Activated T-helper 1 cell treated with anti-CD3 and anti-CD28 coated beads, Interleukin-12 subunit alpha, Interleukin-12 subunit beta, Interleukin-2, Interleukin-4 antibody, amounts not matched to agents 30 ng/mL and 10 ng/mL and 1 ng/mL, durations not matched to agents 14 hours and 24 hours and 36 hours (primary cell): ENCODE measurements at places on chromosomes 16 and 17.
A peak's percentile ranks its signal among the peaks of the same experiment; 100 is the strongest.

GRCh38 chr17:76598004-76598439 is 12.4 kb upstream of the ST6GALNAC2 start:
- no peak for DNase-seq
- H3K27ac ChIP-seq: no peak overlapping the region
- peaks cover 3% of the 10 kb centered on the region for H3K36me3 ChIP-seq
- peaks cover 17% of the 10 kb centered on the region for H3K4me1 ChIP-seq
- H3K27me3 ChIP-seq: peaks cover 21% of the 10 kb centered on the region
- no peak overlapping the region for H3K4me3 ChIP-seq

GRCh38 chr17:28384281-28385036 is 13.0 kb downstream of the SARM1 start:
- peak overlapping the region; percentile 84 for H3K4me3 ChIP-seq
- peaks cover 1% of the 10 kb centered on the region for H3K27me3 ChIP-seq
- H3K4me1 ChIP-seq: peaks cover 40% of the 10 kb centered on the region
- peak; percentile 61 for DNase-seq
- peak overlapping the region; percentile 89 for H3K27ac ChIP-seq
- peaks cover 11% of the 10 kb centered on the region for H3K36me3 ChIP-seq

GRCh38 chr17:37844158-37844976 is 79.8 kb upstream of the TBC1D3K start:
- H3K27me3 ChIP-seq: peaks cover 9% of the 10 kb centered on the region
- H3K36me3 ChIP-seq: peaks cover 3% of the 10 kb centered on the region
- peaks cover 49% of the 10 kb centered on the region for H3K4me1 ChIP-seq
- no peak overlapping the region for H3K4me3 ChIP-seq
- no peak overlapping the region for H3K27ac ChIP-seq

GRCh38 chr16:6966925-6967324 is 365.7 kb upstream of the RBFOX1 start:
- DNase-seq: no peak
- no peaks in the 10 kb centered on the region for H3K36me3 ChIP-seq
- no peaks in the 10 kb centered on the region for H3K27me3 ChIP-seq

GRCh38 chr16:85238233-85238647 is 126.0 kb upstream of the CIBAR2 start:
- H3K4me3 ChIP-seq: no peak overlapping the region
- peaks cover 19% of the 10 kb centered on the region for H3K27me3 ChIP-seq
- no peak for DNase-seq
- no peaks in the 10 kb centered on the region for H3K4me1 ChIP-seq
- H3K27ac ChIP-seq: no peak overlapping the region

DNA sequence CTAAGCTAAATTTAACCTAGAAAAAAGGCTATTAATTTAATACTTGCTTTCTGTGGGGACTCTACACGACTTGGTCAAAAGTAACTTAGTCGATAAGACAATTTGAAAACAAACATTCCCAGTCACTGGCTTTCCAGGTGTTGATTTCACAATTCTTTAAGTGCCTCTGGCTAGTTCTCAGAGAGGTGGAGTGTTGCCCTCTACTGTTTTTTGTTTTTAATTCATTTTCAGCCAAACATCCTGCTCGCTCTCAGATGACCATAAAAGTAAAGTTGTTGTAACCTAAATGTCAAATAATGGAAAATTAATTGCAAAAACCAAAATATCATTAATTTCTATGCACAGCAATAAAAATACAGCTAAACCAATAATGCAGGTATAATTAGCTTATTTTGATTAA is 107.1 kb downstream of the MYO1D start:
- peaks cover 5% of the 10 kb centered on the region for H3K27me3 ChIP-seq
- no peak overlapping the region for H3K27ac ChIP-seq
- no peaks in the 10 kb centered on the region for H3K36me3 ChIP-seq
- no peak overlapping the region for H3K4me3 ChIP-seq

DNA sequence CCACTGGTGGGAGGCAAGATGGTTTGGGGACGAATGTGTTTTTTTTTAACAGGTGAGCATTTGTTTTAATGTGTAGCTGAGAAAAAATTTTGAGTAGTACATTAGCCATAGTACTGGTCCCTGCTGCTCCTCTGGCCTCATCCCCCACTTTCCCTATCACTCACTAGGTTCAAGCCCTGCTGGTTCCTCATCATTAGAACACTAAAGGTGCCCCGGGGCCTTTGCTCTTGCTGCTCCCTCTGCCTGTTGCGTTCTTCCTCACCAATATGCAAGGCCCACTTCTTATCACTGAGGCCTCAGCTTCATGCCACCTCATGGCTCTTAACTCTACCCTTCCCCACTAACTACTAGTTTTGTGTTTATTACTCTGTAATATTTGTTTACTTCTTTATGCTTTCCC is 74.5 kb downstream of the GNAO1 start:
- H3K4me3 ChIP-seq: no peak overlapping the region
- peaks cover 16% of the 10 kb centered on the region for H3K27me3 ChIP-seq
- no peak for DNase-seq
- H3K36me3 ChIP-seq: peaks cover 1% of the 10 kb centered on the region
- no peak overlapping the region for H3K27ac ChIP-seq

GRCh38 chr17:73357318-73357717 is 45.5 kb upstream of the CDC42EP4 start:
- no peak overlapping the region for H3K27ac ChIP-seq
- H3K27me3 ChIP-seq: no peaks in the 10 kb centered on the region
- H3K4me3 ChIP-seq: no peak overlapping the region

DNA sequence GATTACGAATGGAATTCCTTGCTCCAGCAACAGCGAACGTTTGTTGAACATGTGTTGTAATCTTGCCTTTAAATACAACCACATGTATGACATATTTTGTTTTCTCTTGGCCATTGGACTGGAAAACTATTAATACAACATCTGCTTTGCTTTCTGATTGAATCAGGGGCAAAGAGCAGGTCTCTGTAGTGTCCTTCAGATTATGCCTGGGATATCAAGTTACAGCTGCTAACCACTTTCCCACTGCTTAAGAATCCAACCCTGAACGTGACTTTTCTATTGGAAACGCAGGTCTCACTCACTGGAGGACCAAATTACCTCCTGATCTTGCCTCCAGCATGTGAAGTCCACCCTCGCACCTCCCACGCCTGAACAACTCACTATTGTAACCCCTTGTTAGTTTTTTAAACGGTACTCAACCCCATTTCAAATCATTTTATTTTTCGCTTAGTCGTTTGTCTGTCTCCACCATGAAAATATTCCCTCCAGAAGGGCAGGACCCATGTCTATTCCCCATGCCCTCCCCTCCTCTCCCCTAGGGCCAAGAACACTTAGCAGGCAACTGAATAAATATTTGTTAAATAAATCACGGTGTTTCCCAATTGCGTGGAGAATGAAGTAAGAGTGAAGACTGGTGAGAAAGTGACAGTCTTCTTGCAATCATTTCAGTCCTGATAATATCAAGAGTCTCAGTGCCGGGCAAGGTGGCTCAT is 57.4 kb upstream of the MRTFB start:
- no peak for DNase-seq
- no peaks in the 10 kb centered on the region for H3K36me3 ChIP-seq
- no peaks in the 10 kb centered on the region for H3K4me1 ChIP-seq
- H3K4me3 ChIP-seq: no peak overlapping the region

DNA sequence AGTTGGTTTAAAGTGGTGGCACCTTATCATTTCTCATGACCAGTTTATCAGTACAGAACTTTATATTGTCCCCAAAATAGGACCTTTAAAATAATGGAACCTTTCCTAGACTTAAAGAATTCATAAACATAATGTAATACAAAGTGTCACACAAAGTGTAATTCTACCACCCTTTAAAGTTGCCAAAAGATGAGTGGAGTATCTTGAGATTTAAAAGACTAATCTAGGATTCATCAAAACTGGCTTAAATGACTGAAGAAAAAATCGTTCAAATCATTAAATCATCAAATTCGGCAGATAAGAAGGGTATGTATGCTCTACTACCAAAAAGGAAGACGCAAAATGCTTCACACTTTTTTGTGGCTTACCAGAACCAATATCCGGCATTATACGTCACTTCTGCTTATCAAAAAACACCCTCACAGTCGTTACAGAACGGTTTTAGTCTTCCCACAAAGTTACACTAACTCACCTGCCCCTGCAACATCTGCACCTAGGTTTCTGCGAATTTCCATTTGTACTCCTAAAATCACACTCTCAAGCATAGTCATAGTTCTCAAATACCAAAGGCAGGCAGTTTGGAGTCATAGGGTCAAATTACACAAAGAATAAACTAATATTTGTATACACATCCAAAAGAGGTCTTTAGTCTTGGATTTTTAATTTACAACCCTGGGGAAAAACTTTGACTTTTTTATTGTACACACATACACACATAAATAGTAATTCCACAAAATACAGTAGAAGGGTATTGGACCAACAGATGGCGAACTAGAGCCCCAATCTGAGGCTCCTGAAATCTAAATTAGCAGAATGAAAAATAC is 1.4 kb upstream of the KANSL1 start:
- H3K27ac ChIP-seq: peak overlapping the region; percentile 91
- DNase-seq: peak; percentile 79
- H3K4me3 ChIP-seq: peak overlapping the region; percentile 73
- H3K36me3 ChIP-seq: peaks cover 7% of the 10 kb centered on the region
- no peaks in the 10 kb centered on the region for H3K27me3 ChIP-seq

GRCh38 chr16:3388325-3388724 is 12.5 kb downstream of the ZSCAN32 start:
- no peak overlapping the region for H3K4me3 ChIP-seq
- DNase-seq: no peak
- H3K4me1 ChIP-seq: no peaks in the 10 kb centered on the region
- peaks cover 82% of the 10 kb centered on the region for H3K36me3 ChIP-seq
- H3K27ac ChIP-seq: no peak overlapping the region

DNA sequence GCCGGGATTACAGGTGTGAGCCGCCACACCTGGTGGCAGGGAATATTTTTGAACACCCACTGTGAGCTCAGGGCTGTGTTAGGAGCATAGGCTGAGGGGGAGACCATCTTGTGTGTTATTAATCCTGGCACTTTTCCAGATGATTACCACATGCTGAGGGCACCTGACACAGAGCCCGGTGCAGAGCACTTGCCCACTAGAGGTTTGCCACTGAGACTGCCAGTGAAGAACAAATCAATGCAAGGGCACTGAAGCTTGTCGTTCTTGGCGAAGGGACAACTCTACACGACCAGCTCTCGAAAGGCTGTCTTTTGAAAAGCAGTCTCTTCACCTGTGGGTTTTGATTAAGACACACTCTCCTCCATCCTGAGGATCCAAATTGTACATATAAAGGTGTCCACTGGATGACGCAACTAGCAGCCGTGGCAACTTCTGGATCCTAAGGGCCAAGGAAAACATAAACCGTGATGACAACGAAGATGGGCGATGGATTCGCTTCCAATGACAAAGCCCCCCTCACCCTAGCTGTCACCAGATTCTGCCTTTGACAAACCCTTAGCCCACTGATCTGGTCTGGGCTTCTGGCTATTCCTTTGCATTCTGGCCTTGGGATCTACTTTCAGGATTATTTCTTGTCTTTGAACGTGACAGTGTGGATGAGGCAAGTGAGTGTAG is 28.7 kb downstream of the WIPI1 start:
- H3K4me3 ChIP-seq: no peak overlapping the region
- no peaks in the 10 kb centered on the region for H3K27me3 ChIP-seq
- H3K27ac ChIP-seq: no peak overlapping the region
- H3K36me3 ChIP-seq: peaks cover 40% of the 10 kb centered on the region
- peaks cover 11% of the 10 kb centered on the region for H3K4me1 ChIP-seq
- no peak for DNase-seq

GRCh38 chr17:33725675-33726271 is 432.7 kb upstream of the ASIC2 start:
- H3K36me3 ChIP-seq: no peaks in the 10 kb centered on the region
- no peak overlapping the region for H3K27ac ChIP-seq
- H3K4me1 ChIP-seq: no peaks in the 10 kb centered on the region
- H3K4me3 ChIP-seq: no peak overlapping the region
- no peak for DNase-seq

GRCh38 chr16:10338426-10338825 is 47.4 kb upstream of the ATF7IP2 start:
- peaks cover 9% of the 10 kb centered on the region for H3K36me3 ChIP-seq
- no peak overlapping the region for H3K4me3 ChIP-seq
- no peak for DNase-seq
- peaks cover 2% of the 10 kb centered on the region for H3K27me3 ChIP-seq
- peaks cover 12% of the 10 kb centered on the region for H3K4me1 ChIP-seq

DNA sequence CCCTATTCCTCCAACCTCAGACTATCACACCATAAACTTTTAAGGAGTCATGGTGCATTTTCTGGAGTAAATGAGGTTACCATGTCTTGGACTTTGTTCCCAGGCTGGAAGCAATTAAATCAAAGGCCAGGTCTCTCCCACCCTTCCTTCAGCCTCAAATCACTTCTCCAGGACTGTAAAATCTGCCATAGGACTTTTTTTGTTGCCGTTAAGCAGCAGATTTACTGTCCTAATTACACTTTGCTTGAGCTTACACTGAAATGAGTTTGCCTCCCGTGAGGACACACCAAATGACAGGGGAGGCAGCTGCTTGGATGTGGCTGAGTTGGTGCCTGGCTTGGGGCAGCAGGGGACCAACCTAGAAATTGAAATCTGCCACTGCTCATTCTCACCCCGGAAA is 14.7 kb downstream of the DCAKD start:
- H3K4me1 ChIP-seq: no peaks in the 10 kb centered on the region

GRCh38 chr16:55832773-55833691 is at the start of gene CES1:
Gene CES1 (minus strand): TSS chr16:55833096. CDS start chr16:55833055, 41 bp downstream.
- H3K27ac ChIP-seq: no peak within 1 kb of the TSS
- H3K27me3 ChIP-seq: peaks cover 3% of the 10 kb centered on the region
- no peak for DNase-seq
- H3K4me3 ChIP-seq: no peak within 1 kb of the TSS
- no peaks in the 10 kb centered on the region for H3K4me1 ChIP-seq

DNA sequence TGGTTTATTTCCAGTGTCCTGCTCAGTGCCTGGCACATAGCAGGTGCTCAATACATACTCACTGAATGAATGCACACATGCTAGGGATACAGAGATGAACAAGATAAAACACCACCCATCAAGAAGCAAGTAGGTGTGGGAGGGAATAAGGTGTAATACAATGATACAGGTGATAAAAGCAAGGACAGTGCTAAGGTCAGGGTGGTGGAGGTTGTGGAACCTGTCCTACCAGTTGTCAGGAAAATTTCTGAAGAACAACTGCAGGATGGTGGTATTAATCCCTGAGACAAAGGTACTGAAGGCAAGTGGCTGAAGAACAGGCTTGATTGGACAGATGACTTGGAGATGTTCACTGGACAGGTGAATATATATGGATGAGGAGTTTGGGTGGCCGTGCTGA is 1.8 kb downstream of the KNOP1 start:
- H3K27me3 ChIP-seq: no peaks in the 10 kb centered on the region
- no peak overlapping the region for H3K27ac ChIP-seq
- DNase-seq: no peak
- peaks cover 36% of the 10 kb centered on the region for H3K4me1 ChIP-seq
- peaks cover 22% of the 10 kb centered on the region for H3K36me3 ChIP-seq
- H3K4me3 ChIP-seq: peak overlapping the region; percentile 95
